ENCODE measurements at places on chromosomes 13 and 19.

DNA sequence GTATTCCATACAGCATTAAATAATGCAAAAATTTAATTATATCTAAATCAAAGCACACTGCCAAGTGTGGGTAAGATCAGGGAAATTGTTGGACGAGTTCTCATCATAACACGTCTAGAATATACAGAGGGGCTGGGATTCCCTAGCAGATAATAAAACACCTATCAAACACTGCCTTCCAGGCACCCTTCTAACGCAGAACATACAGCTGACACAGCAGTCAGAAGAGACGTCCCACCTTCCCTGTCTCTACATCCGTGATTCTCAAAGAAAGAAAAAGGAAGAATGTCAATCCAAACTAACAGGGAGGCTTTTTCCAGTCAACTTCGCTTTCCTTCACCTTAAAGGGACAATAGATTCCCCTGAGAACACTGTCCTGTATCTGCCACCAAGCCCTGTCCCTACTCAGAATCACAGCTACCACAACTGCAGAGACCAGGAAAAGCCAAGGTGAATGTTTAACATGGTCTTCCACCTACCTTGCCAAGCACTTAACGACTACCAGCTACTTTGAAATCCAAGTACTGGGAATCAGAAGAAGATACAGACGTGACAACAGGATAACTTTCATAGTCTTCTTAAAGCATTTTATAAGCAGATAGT is 38.5 kb downstream of the TBC1D4 start:
- no peak for DNase-seq

- DNase-seq = no peak
Observed at GRCh38 chr13:112748947-112749735, 59.3 kb downstream of the ATP11A start.

GRCh38 chr19:15457701-15458484 is 6.5 kb downstream of the RASAL3 start:
- no peak for DNase-seq

- DNase-seq = no peak
Observed at GRCh38 chr13:35496006-35496405, 19.5 kb upstream of the MAB21L1 start.

GRCh38 chr19:3249408-3249807 is 24.9 kb downstream of the CELF5 start:
- no peak for DNase-seq

GRCh38 chr19:19186742-19187141 is 5.2 kb downstream of the BORCS8 start:
- no peak for DNase-seq

DNA sequence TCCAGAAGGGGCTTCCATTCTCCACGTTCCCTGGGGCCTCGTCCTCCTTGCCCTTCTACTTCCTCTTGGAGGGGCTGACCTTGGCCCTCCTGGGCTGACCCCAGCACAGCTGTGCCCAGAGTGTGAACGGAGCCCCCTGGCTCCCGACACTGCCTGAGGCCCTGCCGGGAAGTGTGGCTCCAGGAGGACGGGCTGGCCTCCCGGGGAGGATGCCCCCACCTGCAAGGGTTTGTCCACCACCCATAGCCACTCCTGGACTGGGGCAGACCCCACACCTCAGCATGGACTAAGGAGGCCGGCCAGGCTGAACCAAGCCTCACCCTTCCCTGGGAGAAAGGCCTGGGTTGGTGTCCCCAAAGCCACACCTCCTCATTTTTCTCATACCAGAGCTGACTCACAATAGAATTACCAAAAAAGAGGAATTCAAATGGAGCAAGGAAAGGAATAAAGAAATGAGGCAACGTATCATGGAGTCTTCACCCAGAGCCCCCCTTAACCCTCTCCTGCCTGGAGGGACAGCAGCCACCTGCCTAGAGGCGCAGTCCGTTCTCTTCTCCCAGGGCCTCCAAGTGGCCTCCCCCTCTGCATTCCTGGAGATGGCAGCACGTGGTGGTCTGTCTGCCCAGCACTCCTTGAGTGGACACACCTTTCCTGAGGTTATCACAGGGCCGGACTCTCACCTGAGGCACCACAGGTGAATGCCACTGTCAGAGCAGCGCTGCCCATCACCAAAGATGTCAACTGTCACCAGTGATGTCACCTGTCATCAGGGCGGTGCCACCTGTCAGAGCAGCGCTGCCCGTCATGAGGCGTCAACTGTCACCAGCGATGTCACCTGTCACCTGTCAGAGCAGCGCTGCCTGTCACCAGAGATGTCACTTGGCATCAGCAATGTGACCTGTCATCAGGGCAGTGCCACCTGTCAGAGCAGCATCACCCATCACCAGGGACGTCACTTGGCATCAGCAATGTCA is 3.1 kb upstream of the C13orf46 start:
- no peak for DNase-seq

- no peak for DNase-seq
Observed at GRCh38 chr13:43916828-43917227, 37.1 kb downstream of the LACC1 start.

GRCh38 chr19:51023946-51024345 is 2.5 kb downstream of the KLK11 start:
- no peak for DNase-seq

DNA sequence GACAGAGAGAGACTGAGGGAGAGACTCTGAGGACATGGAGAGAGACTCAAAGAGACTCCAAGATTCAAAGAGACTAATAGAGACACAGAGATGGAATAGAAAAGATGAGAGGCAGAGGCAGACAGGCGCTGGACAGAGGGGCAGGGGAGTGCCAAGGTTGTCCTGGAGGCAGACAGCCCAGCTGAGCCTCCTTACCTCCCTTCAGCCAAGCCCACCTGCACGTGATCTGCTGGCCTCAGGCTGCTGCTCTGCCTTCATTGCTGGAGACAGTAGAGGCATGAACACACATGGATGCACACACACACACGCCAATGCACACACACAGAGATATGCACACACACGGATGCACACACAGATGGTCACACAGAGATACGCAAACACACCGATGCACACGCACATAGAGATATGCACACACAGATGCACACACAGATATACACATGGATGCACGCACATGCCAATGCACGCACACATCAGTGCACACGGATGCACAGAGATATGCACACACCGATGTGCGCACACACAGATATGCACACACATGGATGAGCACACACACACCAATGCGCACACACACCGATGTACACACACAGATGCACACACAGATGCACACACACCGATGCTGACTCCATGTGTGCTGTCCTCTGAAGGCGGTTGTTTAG is 3.3 kb upstream of the F10 start:
- no peak for DNase-seq

- DNase-seq = no peak
Observed at GRCh38 chr19:19213426-19214158, 1.8 kb downstream of the NCAN start.

- no peak for DNase-seq
Observed at GRCh38 chr13:76406243-76406642, 480.0 kb downstream of the KCTD12 start.

GRCh38 chr19:58558066-58558622 is at the start of gene UBE2M:
TSS of gene UBE2M (minus strand) at chr19:58558611. CDS start at chr19:58558381, 230 bp downstream.
- DNase-seq = no peak

GRCh38 chr13:108451121-108451520 is 178.3 kb upstream of the MYO16 start:
- no peak for DNase-seq

- no peak for DNase-seq
Observed at GRCh38 chr13:94154367-94154766, 325.1 kb downstream of the DCT start.

DNA sequence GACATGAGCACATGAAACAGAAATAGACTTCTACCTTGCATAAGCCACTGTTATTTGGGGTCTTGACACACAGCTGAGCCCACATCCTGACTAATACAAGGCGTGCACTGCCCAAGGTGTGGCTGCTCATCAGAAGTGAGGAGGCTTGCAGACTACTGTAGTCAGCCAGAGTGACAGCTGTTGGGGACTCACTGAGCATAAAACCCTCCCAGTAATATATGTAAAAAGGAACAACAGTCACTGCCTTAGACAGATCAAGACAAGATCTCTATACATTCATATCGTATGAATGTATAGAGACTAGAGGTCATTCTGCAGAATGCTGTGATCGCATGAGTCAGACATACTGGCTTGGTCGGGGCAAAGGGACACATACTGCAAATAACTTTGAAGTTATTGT is 4.1 kb upstream of the C1QTNF9B start:
- DNase-seq = no peak

GRCh38 chr13:85529218-85529594 is 270.0 kb downstream of the SLITRK6 start:
- DNase-seq = no peak

- DNase-seq = no peak
Observed at GRCh38 chr13:114339857-114340534, 25.7 kb downstream of the CHAMP1 start.

GRCh38 chr19:44740351-44740824 is 8.1 kb upstream of the BCL3 start:
- no peak for DNase-seq

- no peak for DNase-seq
Observed at GRCh38 chr19:47323872-47324271, 8.1 kb upstream of the C5AR2 start.

DNA sequence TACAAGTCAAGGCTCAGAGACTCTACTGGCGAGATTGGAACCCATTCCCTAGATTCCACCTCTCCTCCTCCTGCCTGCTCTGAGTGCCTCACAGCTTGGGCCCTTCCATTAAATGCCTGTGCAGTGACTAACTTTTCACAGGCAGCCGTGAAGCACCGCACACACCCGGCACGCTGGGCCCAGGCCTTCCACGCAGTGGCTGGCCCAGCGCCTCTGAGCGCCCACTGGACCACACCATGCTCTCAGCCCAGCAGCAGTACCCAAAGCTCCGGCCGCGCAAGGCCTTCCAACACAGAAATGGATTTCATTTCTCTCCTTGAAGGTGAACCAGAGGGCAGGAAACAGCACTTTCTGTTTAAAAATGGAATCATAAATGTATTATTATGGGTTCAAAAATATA is 26.0 kb downstream of the RAB20 start:
- DNase-seq = no peak

- DNase-seq = no peak
Observed at GRCh38 chr13:76522083-76522755, 364.0 kb downstream of the KCTD12 start.

DNA sequence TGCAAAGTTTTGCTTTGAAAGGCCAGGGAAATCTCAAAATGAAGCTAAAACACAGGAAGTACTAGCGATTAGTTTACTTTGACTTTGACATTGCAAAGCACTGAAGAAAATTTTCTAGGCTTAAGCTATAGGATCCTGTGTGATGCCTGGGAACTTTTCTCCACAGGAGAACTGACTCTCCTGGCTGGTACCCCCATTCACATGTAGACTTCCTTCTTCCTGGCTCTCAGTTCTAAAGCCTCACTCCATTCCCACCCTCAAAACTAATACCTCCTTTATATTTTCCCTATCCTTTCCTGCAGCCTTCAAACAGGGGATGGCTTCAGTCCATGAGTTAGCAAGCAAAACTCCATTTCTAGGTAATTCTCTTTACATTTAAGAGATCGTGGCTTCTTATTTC is 189.5 kb downstream of the SLITRK1 start:
- DNase-seq = no peak

- no peak for DNase-seq
Observed at GRCh38 chr13:113936166-113936965, 37.5 kb downstream of the C13orf46 start.

DNA sequence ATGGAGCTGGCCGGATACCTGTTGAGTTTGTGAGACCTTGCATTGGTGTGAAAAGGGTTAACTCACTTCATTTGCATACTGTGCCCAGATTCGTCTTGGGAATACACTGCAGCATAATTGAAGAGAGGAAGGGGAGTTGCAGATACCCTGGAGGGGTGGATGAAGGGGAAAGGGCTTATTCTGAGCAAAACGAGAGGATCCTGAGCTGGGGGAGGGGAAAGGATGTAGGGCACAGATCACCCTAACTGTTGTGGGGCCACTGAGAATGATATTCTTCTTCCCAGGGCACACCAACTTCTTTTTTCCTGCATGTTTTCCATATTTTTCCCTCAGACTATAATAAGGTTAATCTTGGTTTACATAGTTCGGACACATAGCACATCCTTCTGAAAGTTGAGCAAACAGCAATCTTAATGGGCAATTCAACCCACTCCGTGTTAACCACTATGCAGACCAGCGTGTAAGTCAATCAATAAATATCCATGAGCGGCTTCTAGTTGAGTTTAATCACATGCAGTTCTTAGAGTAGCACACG is 11.7 kb upstream of the PTPRS start:
- no peak for DNase-seq

- DNase-seq = no peak
Observed at GRCh38 chr19:58521651-58522050, 2.0 kb upstream of the ZBTB45 start.

DNA sequence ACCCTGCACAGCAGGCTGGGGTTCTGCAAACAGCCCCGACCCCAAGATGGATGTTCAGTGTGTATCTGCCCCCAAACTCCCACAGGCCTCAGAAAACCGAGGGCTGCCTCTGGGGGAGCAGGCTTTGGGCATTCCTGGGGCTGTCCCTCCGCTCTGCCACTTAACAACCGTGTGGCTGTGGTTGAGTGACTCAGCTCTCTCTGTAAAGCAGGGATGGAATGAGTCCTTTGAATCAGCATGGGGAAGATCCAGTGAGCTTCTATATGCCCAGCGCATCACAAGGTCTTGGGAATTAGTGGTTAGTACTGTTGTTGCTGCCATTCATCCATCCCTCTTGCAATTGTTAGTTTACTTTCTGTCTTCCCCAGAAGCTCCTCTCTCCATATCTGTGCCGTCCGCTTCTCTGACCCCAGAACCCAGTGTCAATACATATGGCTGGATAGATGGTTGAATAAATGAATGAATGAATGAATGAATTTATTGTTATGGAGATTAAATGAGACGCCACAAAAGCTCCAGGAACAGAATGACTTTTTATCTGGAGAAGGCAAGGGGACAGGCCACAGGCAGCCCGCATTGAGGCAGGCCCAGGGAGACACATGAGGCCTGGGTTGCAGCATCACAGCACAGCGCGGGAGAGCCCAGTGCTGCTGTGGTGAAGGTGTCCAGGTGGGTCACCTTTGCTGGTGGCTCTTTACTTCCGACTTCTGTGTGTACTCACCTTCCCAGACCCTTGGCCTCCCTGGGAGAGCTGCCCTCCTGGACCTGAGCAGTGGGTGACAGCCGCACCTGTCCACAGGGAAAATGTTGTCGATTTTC is 89.2 kb downstream of the RGCC start:
- no peak for DNase-seq

Data from amygdala (tissue), 56 donors.